ENCODE measurements at places on chromosomes 16 and 17. TPM values are rescaled to one million over a fixed set of nuclear protein-coding genes. Genes with fewer than 3 reads are reported as not detected.

The ZNF768 gene
- 21.6 TPM for total RNA-seq

The PCYT2 gene
- 20.3 TPM for total RNA-seq

GRCh38 chr17:82053556-82054263, 2.0 kb downstream of the GPS1 start:
- DNase-seq: no peak

DNA sequence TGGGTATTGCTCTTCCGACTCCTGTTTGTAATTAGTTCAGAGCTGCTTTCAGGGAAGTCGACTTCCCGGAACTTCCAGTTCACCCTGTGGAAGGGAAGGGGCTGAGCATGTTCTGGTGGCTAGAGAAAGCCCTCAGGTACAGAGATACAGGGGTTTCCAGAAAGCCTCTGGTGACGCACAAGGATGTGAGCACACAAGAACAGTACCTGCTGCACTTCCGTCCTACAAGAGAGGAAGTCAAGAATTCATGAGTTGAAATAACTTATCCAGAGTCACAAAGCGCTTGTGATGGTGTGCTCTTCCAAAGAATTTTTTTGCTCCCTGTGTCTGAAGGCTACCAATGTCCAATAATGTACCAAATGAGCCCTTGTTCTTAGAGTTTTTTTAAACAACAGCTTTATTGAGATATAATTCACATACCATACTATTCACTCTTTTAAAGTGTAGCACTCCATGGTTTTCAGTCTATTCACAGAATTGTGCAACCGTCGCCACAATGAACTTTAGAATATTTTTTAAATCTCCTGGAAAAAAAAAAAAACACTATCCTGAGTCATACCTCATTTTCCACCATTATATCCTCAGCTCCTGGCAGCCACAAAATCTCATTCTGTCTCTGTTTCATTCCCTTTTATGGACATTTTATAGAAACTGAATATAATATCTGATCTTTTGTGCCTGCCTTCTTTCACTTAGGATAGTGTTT, 327.6 kb downstream of the CDH13 start:
- peak; percentile 60 for DNase-seq

DNA sequence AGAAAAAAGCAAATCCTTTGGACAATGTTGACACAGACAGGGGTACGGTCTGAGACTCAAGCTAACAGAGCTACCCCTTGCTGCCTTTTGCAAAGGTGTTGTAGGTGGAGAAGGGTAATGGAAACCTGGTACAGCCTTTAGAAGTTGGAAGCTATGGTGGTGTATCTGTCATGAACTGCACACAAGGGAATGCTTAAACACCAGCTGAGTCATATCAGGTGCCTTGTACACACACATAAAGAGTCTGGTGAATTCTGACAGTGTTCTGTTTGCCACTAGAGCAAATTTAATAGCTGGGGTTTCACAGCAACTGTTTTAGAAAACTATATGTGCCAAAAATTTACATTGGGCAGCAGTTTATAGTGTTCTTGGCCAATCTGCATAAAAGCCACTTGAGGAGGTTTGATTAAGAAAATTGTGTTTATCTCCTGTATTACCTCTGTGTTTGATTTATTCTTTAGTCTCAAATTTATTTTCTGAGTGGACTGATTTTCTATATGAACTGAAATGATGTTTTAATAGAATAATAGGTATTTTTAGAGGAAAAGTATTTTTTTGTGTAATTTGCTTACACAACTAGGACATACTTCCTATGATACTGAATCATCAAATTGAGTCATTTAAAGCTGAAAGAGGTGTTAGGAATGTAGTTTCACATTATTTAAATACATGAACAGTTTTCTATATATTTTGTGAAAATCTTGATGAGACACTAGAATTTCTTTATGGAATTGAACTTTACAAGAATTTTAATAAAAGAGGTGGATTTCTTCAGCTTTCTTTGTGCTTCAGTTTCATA, 136.9 kb downstream of the MAP2K6 start:
- no peak for DNase-seq

DNA sequence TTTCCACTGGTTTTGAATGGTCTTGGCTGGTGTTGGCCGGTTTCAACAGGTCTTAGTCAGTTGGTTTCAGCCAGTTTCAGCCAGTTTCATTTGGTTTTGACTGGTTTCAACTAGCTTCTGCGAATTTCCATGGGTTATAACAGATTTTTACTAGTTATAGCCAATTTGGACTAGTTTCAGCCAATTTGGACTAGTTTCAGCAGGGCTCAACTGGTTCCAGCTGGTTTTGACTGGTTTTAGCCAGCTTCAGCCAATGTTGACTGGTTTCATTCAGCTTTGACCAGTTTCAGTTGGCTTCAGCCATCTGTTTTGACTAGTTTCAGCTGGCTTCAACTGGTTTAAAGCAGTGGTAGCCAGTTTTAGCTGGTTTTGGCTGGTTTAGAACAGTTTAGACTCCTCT, 432.6 kb downstream of the UTP18 start:
- DNase-seq: no peak

DNA sequence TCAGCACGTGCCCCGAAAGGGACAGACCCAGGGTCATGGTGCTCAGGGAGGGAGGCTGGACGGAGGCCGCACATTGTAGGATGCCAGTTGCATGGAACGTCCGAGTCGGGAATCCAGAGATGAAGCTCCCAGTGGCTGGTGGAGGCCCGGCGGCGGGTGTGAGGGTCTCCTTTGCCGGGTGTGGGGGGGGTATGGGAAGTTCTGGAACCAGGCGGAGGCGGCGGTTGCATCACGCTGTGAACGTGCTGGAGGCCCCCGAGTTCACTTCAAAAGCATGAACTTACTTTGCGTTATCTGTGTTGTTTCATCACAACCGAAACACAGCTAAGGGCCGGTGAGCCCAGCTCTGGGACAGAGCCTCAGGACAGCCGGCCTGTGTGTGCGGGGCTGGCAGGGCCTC, 73.4 kb upstream of the GNG13 start:
- no peak for DNase-seq

The ITPRIPL2 gene
- 41.1 TPM for total RNA-seq

The GCGR gene
- not detected for total RNA-seq

DNA sequence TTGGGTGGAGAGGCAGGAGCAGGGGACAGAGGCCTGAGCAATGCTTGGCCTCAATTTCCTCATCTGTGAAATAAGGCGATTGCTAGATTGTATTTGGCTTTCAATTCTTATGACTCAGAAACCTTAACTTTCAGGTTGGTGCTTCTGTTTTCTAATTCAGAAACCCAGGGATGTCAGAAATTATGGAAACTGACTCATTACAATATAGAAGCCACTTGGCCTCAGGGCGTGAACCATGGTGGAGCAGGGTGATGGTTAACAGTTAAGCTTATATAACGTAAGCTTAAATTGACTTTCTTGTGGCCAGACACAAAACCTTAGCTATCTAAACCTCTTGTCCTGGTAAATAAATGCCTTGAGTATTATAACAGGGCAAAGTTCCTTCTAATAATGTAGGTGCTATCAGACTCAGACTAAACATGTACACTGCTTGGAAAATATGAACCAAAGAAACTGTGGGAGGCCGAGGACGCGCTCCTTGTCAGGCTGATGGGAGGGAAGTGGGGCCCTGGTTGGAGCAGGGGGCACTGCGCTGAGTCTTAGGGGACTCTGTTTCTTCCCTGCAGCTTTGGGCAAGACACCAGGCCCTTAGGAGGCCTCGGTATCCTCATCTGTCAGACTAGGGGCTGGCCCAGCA, 17.1 kb upstream of the SREBF1 start:
- DNase-seq: no peak

GRCh38 chr17:42725143-42725542, 19.7 kb downstream of the EZH1 start:
- no peak for DNase-seq

- no peak for DNase-seq
Measured at GRCh38 chr17:80843741-80844156, 147.9 kb upstream of the CHMP6 start.

The ARHGAP23 gene
- 36.6 TPM for total RNA-seq

DNA sequence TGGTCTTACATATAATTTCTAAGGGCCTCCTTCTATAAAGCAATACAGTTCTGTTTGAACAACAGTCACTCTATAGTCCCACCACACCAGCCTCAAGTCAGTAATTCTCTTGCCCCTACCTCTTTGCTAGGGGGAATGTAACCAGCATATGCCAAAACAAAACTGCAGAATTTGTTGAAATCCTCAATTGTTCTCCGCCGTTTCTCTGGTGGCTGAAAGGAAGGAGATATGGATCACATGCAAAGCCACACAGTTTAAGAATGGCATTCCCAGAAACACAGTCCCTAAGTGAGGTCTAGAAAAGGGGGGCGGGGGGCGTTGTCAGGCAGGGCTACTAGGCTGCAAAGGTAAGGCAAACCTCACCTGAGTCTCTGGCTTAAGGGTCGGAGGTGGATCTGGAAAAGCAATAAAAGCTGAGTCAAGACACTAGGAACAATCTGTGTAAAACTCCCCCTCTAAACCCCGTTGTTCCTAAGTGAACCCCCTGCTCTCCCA, 1.9 kb downstream of the PHF23 start:
- no peak for DNase-seq

DNA sequence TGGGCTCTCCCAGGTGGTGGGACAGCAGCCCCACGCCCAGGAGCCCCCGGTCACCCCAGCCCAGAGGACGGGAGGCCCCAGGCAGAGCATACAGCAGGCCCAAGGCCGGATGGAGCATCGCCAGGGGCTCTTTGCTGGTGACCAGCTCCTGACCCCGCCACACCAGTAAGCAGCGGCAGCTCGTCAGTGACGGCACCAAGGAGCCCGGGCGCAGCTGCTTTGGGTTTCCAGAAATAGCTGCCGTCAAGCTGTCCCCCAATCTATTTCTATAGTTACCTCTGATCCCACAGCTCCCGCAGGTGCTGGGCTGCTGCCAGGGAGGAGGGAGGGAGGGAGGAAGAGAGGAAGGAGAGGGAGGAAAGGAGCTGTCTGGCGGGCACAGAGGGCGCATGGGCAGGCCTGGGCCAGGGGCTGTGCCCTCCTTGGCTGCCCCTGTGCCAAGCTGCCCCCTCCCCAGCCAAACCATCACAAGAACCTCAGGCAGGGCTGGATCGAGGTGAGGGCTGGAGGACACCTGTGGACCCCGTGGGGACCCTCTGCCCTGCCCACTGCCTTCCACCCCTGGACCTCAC, 10.8 kb upstream of the RASD1 start:
- no peak for DNase-seq

GRCh38 chr17:70181376-70181775, 12.0 kb downstream of the KCNJ2 start:
- no peak for DNase-seq

The EFNB3 gene
- total RNA-seq: 0.90 TPM

- DNase-seq: no peak
Measured at GRCh38 chr16:5867250-5867649, 769.7 kb upstream of the EEF2KMT start.

DNA sequence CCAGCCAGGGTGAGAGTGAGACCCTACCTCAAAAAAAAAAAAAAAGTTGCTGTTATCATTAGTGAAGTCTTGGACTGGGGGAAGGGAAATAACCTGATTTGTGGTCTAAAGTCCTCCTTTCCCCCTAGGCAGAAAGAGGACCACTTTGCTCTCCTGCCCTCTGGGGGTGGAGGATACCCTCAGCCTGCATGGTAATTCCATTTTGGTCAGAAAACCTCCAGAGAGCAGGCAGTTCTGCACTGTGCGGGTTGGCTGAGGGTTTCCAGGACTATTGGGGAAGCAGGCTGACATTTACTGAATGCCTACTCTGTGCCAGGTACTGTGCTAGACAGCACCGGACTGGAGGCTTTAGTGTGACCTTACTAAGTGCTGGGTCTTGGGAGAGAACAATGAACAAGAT, 2.6 kb downstream of the ADAP2 start:
- DNase-seq: no peak

The HASPIN gene
- 10.5 TPM for total RNA-seq

DNA sequence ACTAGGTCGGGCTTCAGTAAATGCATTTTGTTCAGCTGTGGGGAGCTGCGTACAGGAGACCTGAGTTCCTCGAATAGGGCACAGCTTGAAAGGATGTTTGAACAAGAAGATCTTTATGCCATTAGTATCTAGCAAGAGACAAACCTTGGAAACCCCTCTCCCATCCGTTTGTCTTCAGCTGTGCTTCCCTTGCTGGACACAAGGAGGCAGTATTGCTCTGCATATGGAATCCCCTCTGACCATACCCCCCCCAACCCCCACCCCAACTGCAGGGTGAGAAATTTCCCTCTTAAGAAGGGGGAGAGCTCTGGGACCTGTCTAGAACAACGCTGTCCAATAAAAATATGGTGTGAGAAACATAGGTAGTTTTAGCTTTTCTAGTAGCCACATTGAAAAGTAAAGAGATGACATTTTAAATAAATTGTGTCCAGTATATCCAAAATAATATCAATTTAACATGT, 1.6 kb downstream of the MRM1 start:
- DNase-seq: peak; percentile 73

GRCh38 chr16:67326472-67327309, at the start of the genes KCTD19 and LRRC36:
TSS of gene KCTD19 (minus strand) at chr16:67326741. CDS start at chr16:67326707, 34 bp downstream.
TSS of gene LRRC36 (plus strand) at chr16:67326815. CDS start at chr16:67326863, 48 bp downstream.
- no peak for DNase-seq

The PFN1 gene
- 507 TPM for total RNA-seq
